ENCODE measurements at places on chromosomes 6 and 20. TPM values are rescaled to one million over a fixed set of nuclear protein-coding genes. Genes with fewer than 3 reads are reported as not detected.
A peak's percentile ranks its signal among the peaks of the same experiment; 100 is the strongest.

GRCh38 chr6:129280749-129281148 lies 397.8 kb downstream of the LAMA2 start:
- DNase-seq, result no peak
- H3K4me3 ChIP-seq, result no peak overlapping the region
- H3K27ac ChIP-seq, result no peak overlapping the region
- no peaks in the 10 kb centered on the region for H3K27me3 ChIP-seq

DNA sequence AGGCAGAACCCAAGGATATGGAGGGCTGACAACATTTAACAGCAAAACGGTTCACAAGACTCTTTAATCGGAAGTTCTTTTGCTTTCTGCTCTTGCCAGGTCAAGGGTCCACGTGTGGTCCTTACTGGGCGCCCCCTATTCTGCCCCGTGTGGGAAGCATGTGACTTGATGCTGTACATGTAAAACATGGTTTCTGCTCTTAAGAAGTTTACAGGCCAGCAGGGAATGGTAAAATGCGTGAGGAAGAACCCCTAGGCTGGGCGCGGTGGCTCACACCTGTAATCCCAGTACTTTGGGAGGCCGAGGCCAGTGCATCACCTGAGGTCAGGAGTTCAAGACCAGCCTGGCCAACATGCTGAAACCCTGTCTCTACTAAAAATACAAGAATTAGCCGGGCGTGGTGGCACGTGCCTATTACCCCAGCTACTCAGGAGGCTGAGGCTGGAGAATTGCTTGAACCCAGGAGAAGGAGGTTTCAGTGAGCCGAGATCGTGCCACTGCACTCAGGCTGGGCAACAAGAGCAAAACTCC lies 19.3 kb downstream of the ZNF217 start:
- H3K36me3 ChIP-seq, result peaks cover 69% of the 10 kb centered on the region
- H3K27me3 ChIP-seq, result no peaks in the 10 kb centered on the region
- no peak overlapping the region for H3K4me3 ChIP-seq
- H3K4me1 ChIP-seq, result peaks cover 9% of the 10 kb centered on the region

GRCh38 chr20:62804627-62805154 lies at the start of gene OGFR:
OGFR (plus strand) TSS chr20:62804835; CDS start chr20:62804860, 25 bp downstream.
- H3K36me3 ChIP-seq, result peaks cover 17% of the 10 kb centered on the region
- H3K27ac ChIP-seq, result no peak within 1 kb of the TSS
- peaks cover 8% of the 10 kb centered on the region for H3K4me1 ChIP-seq
- peak; percentile 58 for DNase-seq
- no peaks in the 10 kb centered on the region for H3K27me3 ChIP-seq

- H3K27me3 ChIP-seq, result no peaks in the 10 kb centered on the region
- peak; percentile 52 for DNase-seq
- H3K4me3 ChIP-seq, result no peak overlapping the region
- H3K36me3 ChIP-seq, result no peaks in the 10 kb centered on the region
- no peak overlapping the region for H3K27ac ChIP-seq
Measured at GRCh38 chr6:43267619-43268354, 24.5 kb downstream of the TTBK1 start.

DNA sequence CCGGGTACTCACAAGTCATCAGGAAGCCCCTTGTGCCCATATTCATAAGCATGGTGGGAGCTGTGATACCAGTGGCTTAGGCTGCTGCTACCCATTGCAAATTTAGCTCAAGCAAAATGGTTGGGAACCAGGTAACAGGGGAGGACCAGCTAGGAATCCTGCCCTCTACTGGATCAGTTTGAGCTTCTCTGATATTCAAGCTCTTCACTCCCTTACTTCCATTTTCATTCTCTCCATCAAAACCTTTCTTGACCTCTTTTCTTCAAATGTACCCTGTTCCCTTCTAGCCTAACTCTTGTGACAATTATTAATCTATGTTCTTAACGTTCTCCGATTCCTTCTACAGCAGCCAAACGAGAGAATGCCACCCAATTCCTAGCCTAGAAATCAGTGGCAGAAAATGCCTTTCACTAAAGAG lies 9.7 kb downstream of the NOL7 start:
- peaks cover 74% of the 10 kb centered on the region for H3K36me3 ChIP-seq
- H3K27me3 ChIP-seq, result no peaks in the 10 kb centered on the region
- H3K4me1 ChIP-seq, result no peaks in the 10 kb centered on the region
- peak; percentile 55 for DNase-seq

DNA sequence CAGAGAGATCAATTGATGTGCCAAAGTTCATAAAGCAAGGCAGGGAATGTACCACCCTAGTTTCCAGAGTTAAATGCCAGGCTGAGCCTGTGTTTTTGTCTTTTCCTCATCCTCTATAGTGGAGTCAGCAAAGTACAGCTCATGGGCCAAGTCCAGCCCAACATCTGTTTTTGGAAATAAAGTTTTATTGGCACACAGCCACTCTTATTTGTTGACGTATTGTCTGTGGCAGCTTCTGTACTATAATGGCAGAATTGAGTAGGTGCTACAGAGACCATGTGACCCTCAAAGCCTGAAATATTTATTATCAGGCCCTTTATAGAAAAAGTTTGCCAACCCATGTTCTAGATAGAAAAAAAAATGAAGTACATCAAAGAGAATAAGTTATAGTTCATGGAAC lies 187.0 kb downstream of the TSHZ2 start:
- H3K4me1 ChIP-seq, result peaks cover 10% of the 10 kb centered on the region
- DNase-seq, result no peak
- H3K4me3 ChIP-seq, result no peak overlapping the region
- no peak overlapping the region for H3K27ac ChIP-seq

- no peaks in the 10 kb centered on the region for H3K36me3 ChIP-seq
- H3K4me1 ChIP-seq, result no peaks in the 10 kb centered on the region
- H3K27me3 ChIP-seq, result no peaks in the 10 kb centered on the region
- H3K27ac ChIP-seq, result no peak overlapping the region
- no peak overlapping the region for H3K4me3 ChIP-seq
Measured at GRCh38 chr6:170024940-170025339, 265.9 kb downstream of the DLL1 start.

DNA sequence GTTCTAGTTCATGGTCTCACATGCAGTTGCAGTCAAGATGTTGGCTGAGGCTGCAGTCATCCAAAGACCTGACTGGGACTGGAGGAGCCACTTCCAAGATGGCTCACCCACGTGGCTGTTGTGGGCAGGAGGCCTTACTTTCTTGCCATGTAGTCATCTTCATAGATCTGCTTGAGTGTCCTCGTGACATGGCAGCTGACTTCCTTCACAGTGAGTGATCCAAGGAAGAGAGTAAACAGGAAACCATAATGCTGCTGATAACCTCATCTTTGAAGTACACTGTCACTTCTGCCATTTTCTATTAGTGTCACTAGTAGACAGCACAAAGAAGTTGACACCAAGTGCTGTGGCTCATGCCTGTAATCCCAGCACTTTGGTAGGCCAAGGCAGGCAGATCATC lies 40.1 kb upstream of the AKIRIN2 start:
- H3K27me3 ChIP-seq, result no peaks in the 10 kb centered on the region
- no peaks in the 10 kb centered on the region for H3K4me1 ChIP-seq

DNA sequence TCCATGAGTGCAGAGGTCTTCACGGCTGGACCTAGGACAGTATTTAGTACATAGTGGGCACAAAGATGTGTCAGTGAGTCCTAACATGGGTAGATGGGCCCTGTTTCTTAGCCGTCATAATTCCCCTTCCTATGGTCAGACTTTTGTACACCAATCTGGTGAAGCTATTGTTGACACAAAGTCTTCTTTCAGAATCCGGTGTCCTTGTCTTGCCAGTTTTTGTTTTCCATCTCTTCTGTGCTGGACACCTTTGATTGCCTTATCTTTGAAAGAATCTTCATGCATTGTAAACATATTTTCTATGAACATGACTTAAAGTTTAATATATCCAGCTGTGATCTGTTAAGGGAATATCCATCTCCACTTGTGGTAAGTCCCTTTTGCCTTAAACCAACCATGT lies 4.5 kb downstream of the LRRC1 start:
- H3K4me1 ChIP-seq, result no peaks in the 10 kb centered on the region
- DNase-seq, result no peak
- H3K27me3 ChIP-seq, result peaks cover 9% of the 10 kb centered on the region

DNA sequence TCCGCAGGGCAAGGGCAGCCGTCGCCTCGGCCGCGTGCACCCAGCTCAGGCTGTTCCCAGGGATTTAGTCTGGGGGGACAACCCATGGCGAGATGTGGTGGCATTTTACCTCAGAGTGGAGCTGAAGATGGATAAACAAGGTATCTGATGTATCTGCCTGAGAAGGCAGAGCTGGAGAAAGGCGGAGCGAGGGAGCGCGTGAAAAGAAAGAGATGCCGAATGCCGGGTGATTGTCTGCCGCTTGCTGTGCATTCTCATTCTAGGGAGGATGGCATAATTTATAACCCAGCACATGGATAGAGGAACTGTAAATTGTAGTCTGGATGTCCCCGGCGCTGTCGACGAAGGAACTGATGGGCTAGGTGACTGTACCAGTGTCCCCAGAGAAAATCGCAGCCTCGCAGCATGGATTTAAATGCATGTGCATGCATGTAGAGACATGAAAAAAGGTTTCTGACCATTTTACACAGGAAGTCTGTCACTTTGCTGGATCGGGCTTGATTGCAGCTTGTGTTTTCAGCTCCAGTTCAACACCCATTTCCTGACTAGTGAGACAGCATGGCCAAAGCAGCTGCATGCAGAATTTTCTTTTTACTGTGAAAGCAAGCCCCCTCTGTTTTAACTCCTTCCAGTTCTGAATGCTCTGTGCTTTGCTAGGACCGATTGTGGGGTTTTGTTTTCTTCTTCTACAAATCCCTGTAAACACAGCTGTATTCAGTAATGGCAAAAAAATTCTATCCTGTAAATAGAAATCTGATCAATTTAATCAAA lies 149.7 kb downstream of the PRL start:
- peaks cover 33% of the 10 kb centered on the region for H3K4me1 ChIP-seq
- no peaks in the 10 kb centered on the region for H3K36me3 ChIP-seq
- H3K27ac ChIP-seq, result peak overlapping the region; percentile 40
- H3K27me3 ChIP-seq, result no peaks in the 10 kb centered on the region

- no peaks in the 10 kb centered on the region for H3K27me3 ChIP-seq
- H3K27ac ChIP-seq, result no peak overlapping the region
- H3K36me3 ChIP-seq, result peaks cover 25% of the 10 kb centered on the region
Measured at GRCh38 chr20:32164984-32165735, 42.4 kb downstream of the PLAGL2 start.

DNA sequence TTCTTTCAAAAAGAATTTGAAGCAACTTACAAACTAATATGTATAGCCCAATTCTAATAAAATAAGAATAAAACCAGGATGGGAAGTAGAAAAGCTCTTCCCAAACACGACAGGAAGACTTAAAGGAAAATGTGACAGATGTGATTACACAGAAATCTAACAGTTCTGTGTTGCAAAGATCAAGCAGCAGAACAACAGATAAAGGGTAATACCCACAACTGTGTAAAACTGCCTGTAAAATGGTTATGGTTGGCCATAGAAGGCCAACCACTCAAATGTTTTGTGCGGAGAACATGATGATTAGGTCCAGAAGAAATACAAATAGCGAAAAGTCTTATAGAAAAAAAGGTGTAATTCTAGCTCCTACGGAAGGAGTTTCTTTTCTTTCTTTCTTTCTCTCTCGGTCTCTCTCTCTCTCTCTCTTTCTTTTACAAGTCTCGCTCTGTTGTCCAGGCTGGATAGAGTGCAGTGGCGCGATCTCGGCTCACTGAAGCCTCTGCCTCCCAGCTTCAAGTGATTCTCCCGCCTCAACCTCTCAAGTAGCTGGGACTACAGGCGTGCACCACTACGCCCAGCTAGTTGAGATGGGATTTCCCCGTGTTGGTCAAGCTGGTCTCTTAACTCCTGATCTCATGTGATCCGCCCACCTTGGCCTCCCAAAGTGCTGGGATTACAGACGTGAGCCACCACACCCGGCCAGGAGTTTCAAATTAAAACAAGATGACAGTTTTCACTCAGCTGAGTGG lies 128.5 kb downstream of the QRSL1 start:
- no peaks in the 10 kb centered on the region for H3K36me3 ChIP-seq
- no peak overlapping the region for H3K27ac ChIP-seq
- no peak for DNase-seq
- no peaks in the 10 kb centered on the region for H3K4me1 ChIP-seq

GRCh38 chr6:14478381-14479225 lies 361.0 kb downstream of the CD83 start:
- no peaks in the 10 kb centered on the region for H3K27me3 ChIP-seq
- peaks cover 5% of the 10 kb centered on the region for H3K4me1 ChIP-seq
- no peak overlapping the region for H3K4me3 ChIP-seq
- H3K36me3 ChIP-seq, result no peaks in the 10 kb centered on the region
- peak; percentile 22 for DNase-seq

- H3K36me3 ChIP-seq, result no peaks in the 10 kb centered on the region
- no peak overlapping the region for H3K4me3 ChIP-seq
- DNase-seq, result no peak
Measured at GRCh38 chr6:116059713-116060571, 749 bp downstream of the FRK start.

DNA sequence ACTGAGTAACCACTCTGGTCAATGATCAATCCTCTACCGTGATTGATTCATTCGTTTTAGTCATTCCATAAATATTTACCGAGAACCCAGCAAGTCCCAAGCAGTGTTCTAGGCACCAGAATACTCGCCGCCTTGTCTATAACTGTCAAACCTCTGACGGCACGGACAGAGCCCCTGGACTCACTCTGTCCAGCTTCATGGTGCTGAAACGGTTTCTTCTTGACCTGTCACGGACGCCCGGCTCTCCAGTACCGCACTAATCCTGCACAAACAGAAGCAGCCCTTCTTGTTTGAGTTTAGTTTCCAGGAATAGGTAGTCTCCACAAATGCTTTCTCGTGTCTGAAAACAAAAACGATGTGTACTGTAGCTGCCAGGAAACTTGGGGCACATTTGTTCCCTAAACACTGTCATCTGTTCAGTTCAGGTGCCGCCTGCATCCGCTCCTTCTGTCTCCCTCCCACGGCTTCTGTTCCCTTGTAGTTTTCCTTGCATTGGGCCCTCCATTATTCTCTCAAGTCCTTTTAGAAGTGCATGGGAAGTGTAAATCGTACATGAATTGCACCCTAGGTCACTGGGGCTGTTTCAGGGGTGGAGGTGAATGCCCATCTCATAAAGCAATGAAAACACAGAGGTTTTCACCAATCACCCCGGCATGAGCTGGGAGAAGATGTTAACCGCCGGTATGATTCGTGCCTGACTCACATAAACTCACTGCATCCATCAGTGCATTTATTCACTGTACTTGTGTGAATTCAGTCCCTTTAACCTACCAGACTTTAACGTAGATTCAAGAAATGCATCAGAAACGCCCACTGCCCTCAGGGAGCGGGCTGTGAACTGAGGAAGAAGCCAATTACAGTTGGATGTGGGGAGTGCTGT lies 209.3 kb upstream of the CDH4 start:
- no peak overlapping the region for H3K4me3 ChIP-seq
- H3K36me3 ChIP-seq, result no peaks in the 10 kb centered on the region
- peak; percentile 32 for DNase-seq
- no peaks in the 10 kb centered on the region for H3K4me1 ChIP-seq

GRCh38 chr6:39056191-39056590 lies 7.6 kb downstream of the GLP1R start:
- no peak overlapping the region for H3K4me3 ChIP-seq
- H3K4me1 ChIP-seq, result no peaks in the 10 kb centered on the region
- DNase-seq, result no peak

GRCh38 chr6:89084954-89085353 lies 4.4 kb downstream of the PNRC1 start:
- H3K27ac ChIP-seq, result no peak overlapping the region
- DNase-seq, result no peak
- H3K36me3 ChIP-seq, result peaks cover 23% of the 10 kb centered on the region
- no peaks in the 10 kb centered on the region for H3K27me3 ChIP-seq
- peaks cover 15% of the 10 kb centered on the region for H3K4me1 ChIP-seq

Gene MOG
- total RNA-seq, result 1.8 TPM

Gene EYS
- total RNA-seq, result under 0.01 TPM

Gene DEFB129
- not detected for total RNA-seq

Gene CCDC28A
- total RNA-seq, result 6.4 TPM

Gene KCNK5
- total RNA-seq, result 0.28 TPM

Gene GABBR1
- total RNA-seq, result 50.2 TPM
